ENCODE measurements at places on chromosomes 1 and 21. TPM values are rescaled to one million over a fixed set of nuclear protein-coding genes. Genes with fewer than 3 reads are reported as not detected.

Gene LCE1C
- total RNA-seq = not detected

Gene NENF
- total RNA-seq = 6.6 TPM

Gene SPATA21
- not detected for total RNA-seq

Gene RBM8A
- 121 TPM for total RNA-seq

Gene S100A12
- not detected for total RNA-seq

Gene FAM3B
- not detected for total RNA-seq

Data from bladder microvascular endothelial cell (primary cell).